Gastroesophageal sphincter (tissue), 4 donors: ENCODE measurements at places on chromosomes 12 and 14. TPM values are rescaled to one million over a fixed set of nuclear protein-coding genes. Genes with fewer than 3 reads are reported as not detected.

CDCA4 gene
- 6.2 TPM for total RNA-seq

DIO3 gene
- 2.6 TPM for total RNA-seq

UBR7 gene
- 37.4 TPM for total RNA-seq

BTG1 gene
- total RNA-seq = 33.7 TPM

SLC39A2 gene
- not detected for total RNA-seq

PMEL gene
- total RNA-seq = 0.20 TPM
